IgD-negative memory B cell (primary cell): ENCODE measurements at places on chromosomes 4 and X. TPM values are rescaled to one million over a fixed set of nuclear protein-coding genes. Genes with fewer than 3 reads are reported as not detected.

The TRIML2 gene
- polyA plus RNA-seq = not detected

The CITED1 gene
- polyA plus RNA-seq = not detected

The CFI gene
- polyA plus RNA-seq = not detected

The PRRG1 gene
- polyA plus RNA-seq = not detected

The GATA1 gene
- not detected for polyA plus RNA-seq

The CT47B1 gene
- polyA plus RNA-seq = not detected
